ENCODE measurements at places on chromosomes 12 and 14. TPM values are rescaled to one million over a fixed set of nuclear protein-coding genes. Genes with fewer than 3 reads are reported as not detected.
A peak's percentile ranks its signal among the peaks of the same experiment; 100 is the strongest.

FAM186B gene
- 1.9 TPM for total RNA-seq

NINJ2 gene
- total RNA-seq = 2.3 TPM

SPTSSA gene
- total RNA-seq = 22.1 TPM

DNA sequence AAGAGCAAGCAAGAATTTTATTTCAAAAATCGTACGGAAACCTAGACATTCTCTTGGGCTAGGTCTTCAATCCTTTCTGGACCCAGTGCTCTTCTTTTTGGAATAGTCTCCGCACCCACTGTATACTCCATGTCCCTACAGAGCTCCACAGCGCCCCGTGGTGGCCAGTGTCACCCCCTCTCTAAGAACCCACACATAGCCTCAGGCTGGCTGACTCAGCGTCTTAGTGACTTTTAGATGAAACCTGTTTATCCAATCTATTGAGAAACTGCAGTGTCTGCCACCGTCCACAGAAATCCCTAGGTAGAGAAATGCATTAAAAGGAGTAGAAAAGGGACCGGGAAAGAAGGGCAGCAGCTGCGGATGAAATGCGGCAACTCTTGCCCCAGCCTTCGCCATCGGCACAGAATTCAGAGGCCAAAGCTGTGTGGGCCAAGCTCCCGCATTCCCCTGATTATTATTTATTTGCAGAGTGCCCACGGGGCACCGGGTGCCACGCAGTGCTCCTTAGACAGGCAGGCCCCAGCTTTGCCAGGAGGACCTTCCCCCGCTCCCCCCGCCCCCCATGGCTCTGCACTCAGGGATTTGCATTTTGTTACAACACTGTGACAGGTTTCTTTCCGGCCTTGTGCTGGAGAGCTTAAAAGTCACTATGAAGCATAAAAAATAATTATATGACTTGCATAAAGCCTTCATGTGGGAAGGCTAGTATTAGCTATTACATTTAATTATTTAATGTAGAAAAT lies 170.1 kb upstream of the FKBP4 start:
- H3K4me1 ChIP-seq = peaks cover 33% of the 10 kb centered on the region
- DNase-seq = peak; percentile 73
- H3K4me3 ChIP-seq = peak overlapping the region; percentile 42
- H3K27ac ChIP-seq = peak overlapping the region; percentile 74

LIN7A gene
- 34.0 TPM for total RNA-seq

DNA sequence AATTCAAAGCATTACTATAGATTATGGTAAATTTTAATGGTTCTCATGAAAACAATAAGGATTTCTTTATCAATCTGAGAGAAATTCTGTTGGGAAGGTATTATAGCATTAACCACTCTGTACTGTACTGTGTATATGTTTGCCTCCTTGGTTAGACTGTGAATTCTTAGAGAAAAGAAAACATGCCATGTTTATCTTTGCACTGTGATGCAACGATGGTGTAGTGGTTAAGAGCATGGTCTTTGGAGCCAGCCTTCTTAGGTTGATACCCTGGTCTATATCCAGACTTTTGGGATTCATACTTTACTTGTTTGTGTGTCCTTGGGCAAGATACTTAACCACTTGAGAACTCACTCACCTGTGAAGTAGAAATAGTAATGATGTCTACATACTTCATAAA lies 32.2 kb upstream of the NUBPL start:
- no peaks in the 10 kb centered on the region for H3K36me3 ChIP-seq
- H3K27me3 ChIP-seq = peaks cover 4% of the 10 kb centered on the region
- no peak for DNase-seq
- no peak overlapping the region for H3K27ac ChIP-seq
- H3K4me1 ChIP-seq = no peaks in the 10 kb centered on the region

RPS6KA5 gene
- total RNA-seq = 13.8 TPM

NPFF gene
- not detected for total RNA-seq

B4GALNT3 gene
- 4.2 TPM for total RNA-seq

DIO3 gene
- 6.1 TPM for total RNA-seq

DNA sequence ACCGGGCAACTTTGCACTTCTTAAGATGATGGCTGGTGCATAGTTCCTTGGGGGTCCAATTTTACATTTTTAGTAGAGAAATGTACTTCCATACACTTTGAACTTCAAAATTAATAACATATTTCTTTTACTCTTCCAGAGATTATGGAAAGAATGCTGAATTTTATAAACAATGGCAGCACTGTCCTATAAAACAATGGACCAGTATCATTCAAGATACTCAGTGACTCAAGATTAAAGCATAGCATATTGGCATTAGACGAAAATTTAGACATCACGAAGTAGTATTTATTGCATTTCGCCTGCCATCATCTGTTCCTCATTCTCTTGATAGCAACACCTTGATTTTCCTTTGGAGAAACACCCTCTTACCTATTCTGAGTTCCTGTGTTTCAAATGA lies 118.3 kb upstream of the ATF7IP start:
- H3K4me1 ChIP-seq = peaks cover 26% of the 10 kb centered on the region
- no peak overlapping the region for H3K27ac ChIP-seq
- peaks cover 6% of the 10 kb centered on the region for H3K27me3 ChIP-seq
- H3K36me3 ChIP-seq = peaks cover 14% of the 10 kb centered on the region

- H3K4me3 ChIP-seq = no peak overlapping the region
- H3K27me3 ChIP-seq = no peaks in the 10 kb centered on the region
- no peak for DNase-seq
- H3K4me1 ChIP-seq = no peaks in the 10 kb centered on the region
- H3K36me3 ChIP-seq = no peaks in the 10 kb centered on the region
- no peak overlapping the region for H3K27ac ChIP-seq
Observed at GRCh38 chr12:93957168-93957567, 191.2 kb upstream of the PLXNC1 start.

CPNE6 gene
- total RNA-seq = not detected

FAM181A gene
- total RNA-seq = not detected

DNA sequence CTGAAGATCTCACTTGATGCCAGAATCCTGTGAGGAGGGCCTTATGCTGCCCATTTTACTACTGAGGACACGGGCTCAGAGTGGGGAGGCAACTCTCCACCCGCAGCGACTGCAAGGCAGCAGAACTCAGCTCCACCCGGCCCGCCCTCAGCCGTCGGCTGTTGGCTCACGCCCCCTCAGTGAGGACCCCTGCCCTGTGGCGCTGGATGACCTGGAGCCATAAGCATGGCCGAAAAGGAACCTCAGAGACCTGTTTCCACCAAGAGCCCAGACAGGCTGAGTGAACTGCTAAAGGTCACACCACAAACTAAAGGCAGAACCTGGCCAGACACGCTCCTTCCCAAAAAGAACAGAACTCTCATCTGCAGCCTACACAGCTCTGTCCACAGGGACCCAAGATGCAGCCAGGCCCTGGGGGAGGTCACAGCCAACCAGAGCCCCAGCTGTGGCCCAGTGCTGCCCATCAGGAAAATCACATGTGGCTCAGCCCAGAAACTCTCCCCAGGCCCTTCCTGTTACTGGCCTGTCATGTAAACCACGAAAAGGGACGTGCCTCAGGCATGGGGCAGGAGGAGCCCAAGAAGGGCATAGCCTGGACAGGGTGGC lies 32.8 kb downstream of the CCNK start:
- H3K36me3 ChIP-seq = peaks cover 17% of the 10 kb centered on the region
- no peak overlapping the region for H3K4me3 ChIP-seq
